Activated CD8-positive, alpha-beta memory T cell treated with anti-CD3 and anti-CD28 coated beads for 48 hours (primary cell): ENCODE measurements at places on chromosomes 3 and 15.
A peak's percentile ranks its signal among the peaks of the same experiment; 100 is the strongest.

GRCh38 chr3:108389372-108389771, 93.0 kb downstream of the HHLA2 start:
- no peak for DNase-seq

GRCh38 chr3:38232701-38233100, 32.9 kb upstream of the SLC22A13 start:
- DNase-seq: no peak

GRCh38 chr15:68442903-68443302, 10.9 kb upstream of the ITGA11 start:
- DNase-seq: no peak

DNA sequence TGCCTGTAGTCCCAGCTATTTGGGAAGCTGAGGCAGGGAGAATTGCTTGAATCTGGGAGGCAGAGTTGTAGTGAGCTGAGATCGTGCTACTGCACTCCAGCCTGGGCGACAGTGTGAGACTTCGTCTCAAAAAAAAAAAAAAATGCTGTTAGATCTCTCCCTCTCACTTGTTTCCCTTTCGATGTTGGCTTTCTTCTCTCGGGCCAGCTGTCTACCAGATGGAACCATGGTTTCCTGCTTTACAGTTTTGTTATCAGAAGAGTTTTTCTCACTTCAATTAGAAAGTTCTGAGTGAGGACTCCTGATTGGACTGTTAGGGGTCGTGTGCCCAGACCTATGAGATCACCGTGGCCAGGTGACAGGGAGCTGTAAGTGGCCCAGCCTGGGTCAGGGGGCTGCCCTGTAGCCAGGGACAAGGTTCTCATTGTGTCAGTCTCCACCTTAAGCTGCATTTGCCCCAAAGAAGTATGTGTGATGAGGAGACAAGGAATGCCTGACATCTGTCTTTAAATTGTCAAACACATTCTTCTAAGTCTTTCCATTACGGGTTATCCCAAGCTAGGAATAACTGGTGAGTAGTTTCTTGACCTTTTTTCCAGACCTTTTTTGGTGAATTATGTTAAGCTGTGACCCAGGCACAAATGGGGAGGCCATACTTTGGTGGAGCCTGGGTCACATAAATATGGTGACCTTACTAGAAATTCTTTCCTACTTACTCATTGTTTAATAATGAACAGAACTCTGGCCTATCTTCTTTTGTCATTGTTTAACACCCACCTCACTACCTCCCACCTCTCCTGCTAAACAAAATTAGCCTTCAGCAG, 25.2 kb downstream of the SNAPC5 start:
- no peak for DNase-seq

DNA sequence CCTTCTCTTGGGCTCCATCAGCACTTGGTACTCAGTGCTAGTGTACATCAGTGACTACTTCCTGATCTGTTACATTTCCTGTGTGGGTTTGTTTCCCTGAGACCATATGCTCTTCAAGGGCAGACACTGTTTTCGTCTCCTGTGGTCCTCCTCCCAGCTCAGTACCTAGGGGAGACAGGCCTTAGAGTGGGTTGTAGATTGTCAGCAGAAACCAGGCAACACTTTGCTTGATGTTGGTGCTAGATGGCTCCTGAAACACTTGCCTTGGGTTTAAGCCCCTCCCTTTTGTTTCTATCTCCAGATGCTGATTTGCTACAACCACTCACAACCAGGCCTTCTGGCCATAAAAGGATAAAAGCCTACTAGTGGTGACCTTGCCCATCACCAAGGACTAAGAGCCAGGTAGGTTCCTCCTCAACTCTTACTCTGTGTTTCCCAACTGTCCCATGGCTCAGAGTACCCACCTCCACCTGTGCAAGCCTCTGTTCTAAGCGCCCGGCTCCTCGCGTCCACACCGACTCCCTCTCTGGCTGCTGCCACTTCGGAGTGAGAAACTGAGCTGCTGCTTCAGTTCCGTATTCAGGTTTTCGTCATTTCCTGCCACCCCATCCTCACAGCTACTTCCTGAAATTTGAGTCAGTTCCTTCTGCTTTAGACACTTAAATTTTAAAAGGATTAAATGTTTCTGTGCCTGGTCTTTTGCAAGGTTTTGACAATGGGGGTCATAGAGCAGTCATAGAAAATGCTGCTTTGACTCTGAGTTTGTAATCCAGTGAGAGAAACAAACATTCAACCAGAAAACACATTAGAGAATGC, at the start of gene HCLS1:
Gene HCLS1 (minus strand): TSS at position 548 of the 816 bp plus-strand sequence. CDS start 2,556 bp downstream, outside the sequence.
- DNase-seq: peak; percentile 38

DNA sequence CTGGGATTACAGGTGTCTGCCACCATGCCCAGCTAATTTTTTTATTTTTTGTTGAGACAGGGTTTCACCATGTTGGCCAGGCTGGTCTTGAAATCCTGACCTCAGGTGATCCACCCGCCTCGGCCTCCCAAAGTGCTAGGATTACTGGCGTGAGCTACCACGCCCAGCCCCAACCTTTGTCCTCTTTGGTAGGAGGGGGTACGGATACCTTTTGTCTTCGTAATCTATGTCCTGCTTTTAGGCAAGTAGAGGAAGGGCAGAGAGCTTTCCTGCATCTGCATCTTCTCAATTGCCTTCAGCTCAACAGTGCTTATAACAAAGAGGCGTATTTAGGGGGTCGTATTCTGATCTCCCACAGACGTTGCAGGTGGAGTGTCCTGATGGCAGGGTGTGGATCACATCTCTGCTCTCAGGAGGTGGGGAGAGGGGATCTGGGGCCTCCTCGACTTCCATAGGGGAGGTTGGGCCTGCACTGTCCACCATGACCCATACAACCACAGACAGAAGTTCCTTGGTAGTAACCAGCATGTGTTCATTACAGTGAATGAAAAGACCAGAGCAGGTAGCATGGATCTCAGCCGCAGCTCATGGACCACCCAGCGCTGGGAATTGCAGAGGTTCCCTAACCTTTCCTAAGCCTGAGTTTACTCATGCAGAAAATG, 21.4 kb upstream of the KCTD6 start:
- DNase-seq: no peak
